Anterior cingulate cortex (tissue), 58 donors: ENCODE measurements at places on chromosomes 12 and 14.

DNA sequence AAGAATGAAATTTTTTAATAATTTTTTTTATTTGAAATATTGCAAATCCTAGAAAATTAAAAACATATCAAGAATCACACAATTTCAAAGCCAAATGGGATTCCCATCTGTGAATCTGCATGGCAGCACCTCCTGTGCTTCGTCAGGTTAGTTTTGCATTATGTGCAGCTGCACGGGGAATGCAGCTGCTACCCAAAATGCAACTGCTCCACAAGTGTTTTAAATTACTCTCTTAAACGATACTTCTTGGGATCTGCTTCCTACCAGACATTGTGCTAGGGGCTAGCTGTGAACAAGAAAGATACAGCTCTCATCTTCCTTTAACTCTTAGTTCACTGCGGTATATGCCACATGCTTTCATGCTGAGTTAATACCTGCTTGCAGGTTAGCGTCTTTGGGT is 154.2 kb downstream of the CRADD start:
- DNase-seq = no peak

DNA sequence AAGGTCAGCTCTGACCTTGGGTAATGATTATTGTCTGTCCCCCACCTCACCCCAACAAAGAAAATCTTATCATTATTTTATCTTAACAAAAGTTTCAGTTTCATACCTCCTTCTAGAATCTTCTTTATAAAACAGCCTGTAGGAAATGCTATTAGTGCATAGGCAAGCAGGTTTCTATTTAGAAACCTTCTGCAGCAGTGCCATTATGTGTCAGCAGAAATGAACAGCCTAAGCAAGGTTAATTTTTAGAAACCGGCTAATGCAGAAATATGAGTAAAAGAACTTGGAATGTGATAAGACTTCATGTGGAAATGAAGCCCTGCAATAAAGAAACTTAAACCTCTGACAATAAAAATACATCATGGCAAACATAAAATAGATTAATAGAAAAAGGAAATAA is 814.4 kb downstream of the FSCB start:
- DNase-seq = no peak

DNA sequence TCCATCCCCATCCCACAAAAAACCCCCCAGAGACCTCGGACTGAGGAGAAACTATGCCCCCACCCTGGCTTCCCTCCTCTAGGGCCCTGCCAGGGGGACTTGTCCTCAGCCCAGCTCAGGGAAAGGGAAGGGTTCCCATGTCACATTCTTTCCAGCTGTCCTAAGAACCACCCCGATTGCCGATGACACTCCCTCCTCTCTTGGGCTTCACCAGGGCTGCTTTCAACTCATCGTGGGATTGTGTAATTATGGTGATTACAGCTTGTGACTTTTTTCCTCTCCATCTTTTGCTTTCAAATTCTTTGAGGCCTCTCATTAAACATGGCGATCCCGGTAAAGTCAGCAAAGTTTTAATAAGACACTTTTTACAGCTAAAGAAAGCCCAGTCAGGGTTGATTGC is 344.0 kb downstream of the DPF3 start:
- DNase-seq = no peak

DNA sequence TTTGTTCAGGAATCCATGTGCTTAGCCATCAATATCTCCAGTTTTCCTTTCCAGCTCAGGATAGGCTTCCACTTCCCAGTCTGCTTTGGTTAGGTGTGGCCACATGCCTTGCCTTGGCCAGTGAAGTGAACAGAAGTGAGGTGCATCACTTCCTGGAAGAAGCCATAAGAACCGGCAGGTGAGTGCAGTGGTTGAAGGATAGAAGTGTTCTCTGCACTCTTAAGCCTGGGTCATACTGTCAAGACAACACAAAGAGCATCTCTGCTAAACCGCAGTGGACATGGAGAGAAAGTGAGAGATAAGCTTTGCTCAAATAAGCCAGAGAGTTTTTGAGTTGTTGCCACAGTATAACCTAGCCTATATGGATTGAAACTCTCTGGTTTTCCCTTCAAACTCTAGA is 11.4 kb downstream of the GNG2 start:
- DNase-seq = no peak

DNA sequence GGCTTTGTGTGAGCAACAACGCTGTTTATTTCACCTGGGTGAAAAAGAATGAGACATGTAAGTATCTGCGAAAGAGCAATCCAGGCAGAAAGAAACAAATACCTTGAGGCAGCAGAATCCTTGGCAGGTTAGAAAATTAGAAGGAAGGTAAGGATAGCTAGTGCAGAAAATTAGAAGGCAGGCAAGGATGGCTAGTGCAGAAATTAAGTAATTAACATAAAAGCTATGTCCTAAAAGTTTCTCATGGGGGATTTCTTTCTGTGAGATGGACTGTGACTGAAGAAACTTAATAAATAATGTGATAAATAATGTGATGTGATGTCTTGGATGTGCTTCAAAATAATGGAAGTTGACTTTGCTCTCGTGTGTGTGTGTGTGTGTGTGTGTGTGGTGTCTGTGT is 9.9 kb upstream of the TRIP11 start:
- no peak for DNase-seq

GRCh38 chr14:51726166-51726899 is 74.6 kb downstream of the FRMD6 start:
- DNase-seq = no peak

DNA sequence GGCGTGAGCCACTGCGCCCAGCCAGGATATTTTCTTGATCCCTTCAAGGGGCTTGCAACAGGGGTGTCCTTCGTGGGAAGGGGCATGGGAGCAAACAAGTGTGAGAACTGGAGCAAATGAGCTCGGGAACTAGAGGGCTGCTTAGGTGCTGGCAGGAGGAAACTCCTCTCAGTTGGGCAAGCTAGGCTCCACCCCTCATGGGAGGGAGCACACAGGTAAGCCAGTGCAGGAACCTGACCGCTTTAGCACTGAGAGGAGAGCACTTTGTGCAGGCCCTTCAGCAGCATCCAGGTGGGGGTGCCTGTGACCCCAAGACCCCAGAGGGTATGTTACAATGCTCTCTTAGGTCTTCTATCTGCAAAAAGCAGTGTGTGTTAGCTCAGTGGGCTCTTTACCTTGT is 755.4 kb upstream of the MDGA2 start:
- no peak for DNase-seq

- DNase-seq = no peak
Observed at GRCh38 chr12:80821513-80822000, 104.8 kb downstream of the MYF5 start.

DNA sequence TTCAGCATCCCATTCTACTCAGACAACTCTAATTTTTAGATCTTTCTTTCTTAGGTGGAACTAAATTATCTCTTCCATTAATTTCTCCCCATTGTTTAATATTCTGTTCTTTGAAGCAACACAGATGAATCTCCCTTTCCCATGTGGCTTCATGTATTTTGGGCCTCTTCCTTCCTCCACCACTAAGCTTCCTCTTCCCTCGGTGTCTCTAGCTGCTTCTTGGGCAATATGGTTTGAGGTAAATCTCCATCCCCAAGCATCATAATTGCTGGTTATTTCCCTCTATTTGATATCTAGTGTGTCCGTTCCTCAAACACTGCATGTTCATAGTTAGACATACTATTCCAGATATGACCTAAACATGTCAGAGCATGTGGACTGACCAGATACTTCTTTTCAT is 119.2 kb downstream of the PELI2 start:
- DNase-seq = no peak

DNA sequence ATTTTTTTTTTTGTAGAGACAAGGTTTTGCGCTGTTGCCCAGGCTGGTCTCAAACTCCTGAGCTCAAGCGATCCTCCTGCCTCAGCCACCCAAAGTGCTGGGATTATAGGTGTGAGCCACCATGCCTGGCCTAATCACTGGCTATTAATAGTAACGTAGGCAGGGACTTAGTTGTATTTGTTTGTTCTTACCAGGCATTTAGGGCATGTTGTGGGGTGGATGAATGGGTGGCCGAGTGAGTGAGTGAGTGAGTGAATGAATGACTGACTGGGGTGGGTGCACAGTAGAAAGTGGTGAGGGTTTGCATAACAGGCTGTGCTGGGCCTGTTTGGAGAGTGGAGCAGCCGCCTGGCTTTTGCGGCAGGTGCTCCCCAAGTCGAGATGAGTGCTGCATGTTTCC is 87.0 kb downstream of the FOXN4 start:
- no peak for DNase-seq

DNA sequence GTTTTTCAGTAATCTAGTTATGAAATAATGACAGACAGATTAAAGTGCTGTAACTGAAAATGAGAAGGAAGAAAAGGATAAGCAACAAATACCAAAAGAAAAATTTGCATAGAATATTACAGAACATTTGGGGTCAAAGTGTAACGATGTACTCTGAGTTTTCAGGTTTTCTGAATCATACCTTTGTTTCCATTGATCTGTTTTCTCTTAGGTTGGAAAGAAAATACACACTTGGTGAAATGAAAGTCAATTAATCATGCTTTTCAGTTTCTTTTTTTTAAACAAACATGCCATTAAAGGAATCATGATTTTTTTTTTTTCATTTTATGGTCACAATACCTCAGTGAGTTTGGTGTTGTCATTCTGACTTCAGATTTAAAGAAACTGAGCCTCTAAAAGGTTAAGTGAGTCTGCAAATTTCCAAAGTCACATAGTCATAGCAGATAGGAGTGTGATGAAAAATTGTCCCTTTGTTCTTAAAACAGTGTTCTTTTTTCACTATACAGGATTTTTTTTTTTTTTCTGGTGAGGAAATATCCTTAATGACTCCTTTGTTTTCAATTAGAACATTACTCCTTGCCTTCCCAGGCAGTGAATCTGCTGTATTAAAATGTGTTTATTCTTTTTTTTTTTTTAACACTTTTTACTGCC is 35.9 kb upstream of the PZP start:
- no peak for DNase-seq

DNA sequence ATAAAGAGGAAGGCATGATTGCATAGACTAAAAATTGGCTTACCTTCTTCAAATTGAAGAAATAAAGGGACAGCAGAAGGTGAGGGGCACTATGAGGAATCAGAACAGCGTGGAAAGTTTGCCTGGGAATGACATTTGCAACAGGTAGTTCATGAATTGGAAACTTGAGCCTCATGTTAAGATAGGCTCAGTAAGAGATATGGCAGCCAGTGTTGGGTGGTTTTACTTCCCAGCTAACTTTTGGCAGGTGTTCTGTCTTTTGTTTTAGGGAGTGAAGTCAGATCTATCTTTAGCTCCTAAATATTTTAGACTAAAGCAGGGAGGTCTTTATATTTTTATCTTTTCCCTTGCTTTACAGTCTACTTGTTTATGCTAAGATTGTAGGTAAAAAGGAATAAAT is 122.4 kb downstream of the ANO6 start:
- DNase-seq = no peak

GRCh38 chr14:73744874-73745529 is 30.8 kb upstream of the PNMA1 start:
- no peak for DNase-seq

DNA sequence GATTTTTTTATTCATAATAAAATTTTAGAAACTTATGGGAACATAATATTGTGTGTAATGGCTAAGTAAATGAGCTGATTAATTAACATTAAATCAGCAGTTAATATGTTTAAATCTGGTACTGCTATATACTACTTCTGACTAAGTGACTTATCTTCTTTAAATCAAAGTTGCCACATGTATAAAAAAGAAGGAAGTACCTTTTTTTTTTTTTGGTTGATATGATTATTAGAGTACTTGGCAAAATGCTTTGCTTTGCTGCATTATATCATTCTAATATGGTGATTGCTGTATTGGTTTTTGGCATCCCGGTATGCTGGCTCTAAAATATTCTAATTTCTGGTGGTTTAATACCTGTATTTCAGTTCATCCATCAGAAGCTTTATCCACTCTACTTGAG is 319.1 kb upstream of the RGS6 start:
- DNase-seq = no peak

DNA sequence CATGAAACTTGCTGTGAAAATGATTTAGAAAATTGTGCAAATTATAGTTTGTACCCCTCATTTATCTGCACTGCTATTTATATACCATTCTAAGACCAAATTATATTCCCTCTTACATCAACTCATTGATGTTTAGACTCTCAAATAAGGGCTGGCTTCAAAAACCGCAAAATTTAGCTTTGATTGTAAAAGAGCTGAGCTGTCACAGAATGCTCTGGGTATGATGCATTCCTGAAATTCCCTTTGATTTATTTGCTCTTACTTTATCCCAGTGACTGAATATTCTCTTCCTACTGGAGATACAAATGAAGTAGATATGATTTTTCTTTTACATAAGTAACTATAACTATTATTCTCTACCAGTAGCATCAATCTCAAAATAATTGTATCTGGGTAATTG is 78.0 kb upstream of the TMTC2 start:
- no peak for DNase-seq

DNA sequence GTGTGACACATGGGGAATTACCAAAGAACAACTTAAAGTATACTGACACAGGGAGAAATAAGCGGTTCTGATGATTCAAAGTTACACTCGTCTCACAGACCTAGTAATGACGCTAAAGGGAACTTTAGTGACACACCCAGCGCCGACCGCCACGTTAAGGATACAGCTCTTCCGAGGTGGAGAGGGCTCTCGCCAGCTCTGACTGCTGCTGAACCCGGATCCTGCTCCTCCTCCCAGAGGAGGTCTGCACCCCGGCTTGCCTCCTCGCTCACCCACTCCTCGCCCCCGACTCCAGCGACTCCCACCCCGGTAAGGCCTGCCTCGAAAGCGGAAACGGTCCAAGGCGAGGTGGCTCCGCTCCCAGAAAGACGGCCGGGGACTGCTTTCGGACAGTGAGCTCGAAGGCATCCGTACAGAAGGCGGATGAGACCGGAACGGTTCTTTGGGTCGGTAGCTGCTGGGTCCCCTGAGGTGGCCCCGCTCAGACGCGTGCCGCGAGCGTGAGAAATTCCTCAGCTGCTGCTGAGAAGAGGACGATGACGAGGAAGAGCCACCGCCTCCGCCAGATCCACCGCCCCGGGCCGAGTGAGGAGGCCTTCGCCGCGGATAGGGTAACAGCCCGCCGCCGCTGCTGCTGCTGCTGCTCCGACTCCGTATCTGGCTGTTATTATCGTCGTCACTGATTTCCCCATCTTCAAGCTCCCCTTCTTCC is 643 bp downstream of the ZFC3H1 start:
- DNase-seq = peak; percentile 62

DNA sequence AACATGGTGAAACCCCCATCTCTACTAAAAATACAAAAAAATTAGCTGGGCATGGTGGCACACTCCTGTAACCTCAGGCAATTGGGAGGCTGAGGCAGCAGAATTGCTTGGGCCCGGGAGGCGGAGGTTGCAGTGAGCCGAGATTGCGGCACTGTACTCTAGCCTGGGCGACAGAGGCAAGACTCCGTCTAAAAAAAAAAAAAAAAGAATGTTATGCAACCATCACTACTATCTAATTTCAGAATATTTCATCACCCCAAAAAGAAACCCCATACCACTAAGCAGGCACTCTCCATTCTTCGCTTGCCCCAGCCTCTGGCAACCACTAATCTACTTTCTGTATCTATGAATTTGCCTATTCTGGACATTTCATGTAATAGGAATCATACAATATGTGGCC is 68.8 kb upstream of the AMN start:
- no peak for DNase-seq

DNA sequence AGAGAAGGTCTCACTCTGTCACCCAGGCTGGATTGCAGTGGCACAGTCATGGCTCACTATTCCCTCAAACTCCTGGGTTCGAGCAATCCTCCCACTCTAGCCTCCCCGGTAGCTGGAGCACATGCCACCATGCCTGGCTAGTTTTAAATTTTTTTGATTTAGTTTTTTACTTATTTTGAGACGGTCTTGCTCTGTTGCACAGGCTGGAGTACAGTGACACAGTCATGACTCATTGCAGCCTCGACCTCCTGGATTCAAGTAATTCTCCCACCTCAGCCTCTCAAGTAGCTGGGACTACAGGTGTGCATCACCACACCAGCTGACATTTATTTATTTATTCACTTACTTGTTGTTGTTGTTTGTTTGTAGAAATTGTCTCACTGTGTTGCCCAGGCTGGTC is 22.2 kb upstream of the DIP2B start:
- no peak for DNase-seq
